ENCODE measurements at places on chromosomes 3 and 15. TPM values are rescaled to one million over a fixed set of nuclear protein-coding genes. Genes with fewer than 3 reads are reported as not detected.

DNA sequence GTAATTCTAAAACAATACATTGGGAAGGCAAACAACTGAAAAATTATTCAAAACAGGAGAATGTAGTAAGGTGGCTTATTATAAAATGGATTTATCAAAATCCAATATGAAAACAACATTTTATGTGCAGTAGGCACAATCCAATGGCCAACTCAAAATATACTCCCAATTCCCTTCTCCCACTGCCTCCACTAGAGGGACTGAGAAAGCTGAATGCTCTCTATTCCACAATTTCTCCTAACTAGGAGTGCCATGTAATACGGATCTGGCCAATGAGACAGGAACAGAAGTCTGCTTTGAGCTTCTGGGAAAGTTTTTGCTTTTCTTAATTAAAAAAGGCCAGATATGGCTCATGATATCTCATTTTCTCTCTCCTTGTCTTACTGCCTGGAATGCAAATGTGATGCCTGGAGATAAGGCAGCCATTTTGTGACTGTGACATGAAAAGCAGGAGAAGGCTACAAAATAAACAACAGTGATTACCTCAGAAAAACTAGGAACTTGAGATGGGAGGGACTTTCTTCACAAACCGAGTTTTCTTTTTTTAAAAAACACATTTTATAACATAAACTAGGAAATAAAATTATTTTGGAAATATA, 18.8 kb upstream of the VGLL4 start:
- peak; percentile 29 for DNase-seq

GRCh38 chr3:77149382-77149781, 109.5 kb downstream of the ROBO2 start:
- no peak for DNase-seq

- peak; percentile 82 for DNase-seq
Observed at GRCh38 chr3:152272771-152273242, 4.1 kb downstream of the MBNL1 start.

- DNase-seq = no peak
Observed at GRCh38 chr3:113825090-113825489, 13.5 kb upstream of the GRAMD1C start.

XIRP1 gene
- total RNA-seq = 0.08 TPM

GRCh38 chr3:52705438-52705687, 228 bp downstream of the GLT8D1 start:
- no peak for DNase-seq

PATL2 gene
- not detected for total RNA-seq

GRCh38 chr3:30779686-30780287, 114.7 kb downstream of the GADL1 start:
- peak; percentile 33 for DNase-seq

DNA sequence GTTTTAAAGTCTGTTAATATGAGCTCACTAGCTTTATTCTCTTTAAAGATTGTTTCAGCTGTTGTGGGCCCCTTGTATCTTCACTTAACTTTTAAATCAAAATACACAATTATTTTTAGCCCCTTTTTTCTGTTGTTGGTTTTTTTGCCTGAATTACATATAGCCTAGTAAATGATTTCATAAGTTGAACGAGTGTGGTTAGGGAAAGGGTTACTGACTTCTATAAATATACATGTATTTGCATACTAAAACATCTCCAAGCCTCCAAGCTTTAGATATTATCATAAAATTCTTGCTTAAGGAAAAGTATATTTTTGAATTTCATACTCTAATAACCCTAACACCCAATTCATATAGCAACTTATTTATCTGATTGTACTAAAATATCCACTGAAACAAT, 73.2 kb upstream of the ARL6 start:
- DNase-seq = no peak

INSYN1 gene
- 1.9 TPM for total RNA-seq

DNA sequence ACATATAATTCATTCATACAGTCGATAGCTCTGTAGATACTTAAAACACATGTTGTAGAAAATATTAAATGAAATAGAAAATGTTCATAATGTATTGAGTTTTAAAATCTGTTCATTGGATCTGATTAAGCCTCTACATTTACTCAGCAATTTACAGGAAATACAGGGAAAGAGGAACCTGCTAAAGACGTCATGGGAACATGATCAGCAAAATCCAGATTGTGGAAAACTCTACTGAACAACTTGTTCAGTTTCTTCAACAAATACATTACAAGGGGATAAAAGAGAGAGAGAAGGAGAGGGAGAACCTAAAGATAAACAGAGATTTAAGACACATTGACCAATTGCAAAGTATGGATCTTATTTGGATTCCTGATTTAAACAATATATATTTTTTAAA, 46.7 kb downstream of the KLHL6 start:
- DNase-seq = no peak

- DNase-seq = no peak
Observed at GRCh38 chr3:131597816-131598215, 95.0 kb upstream of the MRPL3 start.

CCK gene
- total RNA-seq = not detected

- no peak for DNase-seq
Observed at GRCh38 chr3:142935963-142936362, 27.5 kb downstream of the PAQR9 start.

DNA sequence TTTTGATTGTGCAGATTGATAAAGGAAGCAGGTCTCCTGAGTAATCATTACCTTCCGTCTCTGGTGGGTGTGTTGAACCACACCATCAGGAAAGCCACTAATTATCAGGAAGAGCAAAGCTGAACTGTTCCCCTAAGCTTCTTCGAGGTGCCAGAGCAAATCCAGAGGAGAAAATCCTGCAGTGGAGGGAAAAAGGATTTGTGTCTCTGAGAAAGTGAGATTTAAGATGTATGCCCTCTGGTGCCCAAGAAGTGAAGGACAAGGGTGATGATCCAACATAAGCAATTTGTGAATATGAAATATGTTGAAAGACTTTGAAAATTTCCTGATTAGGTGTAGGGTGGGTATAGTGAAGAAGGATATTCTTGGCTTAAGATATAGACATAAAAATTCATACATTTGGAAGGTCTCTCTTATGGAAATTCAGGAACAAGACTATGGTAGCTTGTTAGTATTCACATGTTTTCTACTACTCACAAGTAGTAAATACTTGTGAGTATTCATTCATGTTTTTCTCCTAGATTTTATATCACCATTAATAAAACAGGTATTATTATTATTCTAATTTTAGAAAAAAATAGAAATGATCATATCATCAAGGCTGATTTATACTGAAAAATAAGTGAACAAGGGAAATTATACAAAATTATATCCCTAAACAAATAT, 34.8 kb downstream of the COMMD2 start:
- DNase-seq = peak; percentile 72

FAH gene
- 75.4 TPM for total RNA-seq

GRCh38 chr15:63198371-63199250, 9.2 kb downstream of the RAB8B start:
- no peak for DNase-seq

GRCh38 chr3:160860346-160860745, 104.3 kb downstream of the PPM1L start:
- no peak for DNase-seq

- DNase-seq = peak; percentile 52
Observed at GRCh38 chr3:105166893-105167292, 199.8 kb upstream of the ALCAM start.

MANF gene
- 171 TPM for total RNA-seq

DNA sequence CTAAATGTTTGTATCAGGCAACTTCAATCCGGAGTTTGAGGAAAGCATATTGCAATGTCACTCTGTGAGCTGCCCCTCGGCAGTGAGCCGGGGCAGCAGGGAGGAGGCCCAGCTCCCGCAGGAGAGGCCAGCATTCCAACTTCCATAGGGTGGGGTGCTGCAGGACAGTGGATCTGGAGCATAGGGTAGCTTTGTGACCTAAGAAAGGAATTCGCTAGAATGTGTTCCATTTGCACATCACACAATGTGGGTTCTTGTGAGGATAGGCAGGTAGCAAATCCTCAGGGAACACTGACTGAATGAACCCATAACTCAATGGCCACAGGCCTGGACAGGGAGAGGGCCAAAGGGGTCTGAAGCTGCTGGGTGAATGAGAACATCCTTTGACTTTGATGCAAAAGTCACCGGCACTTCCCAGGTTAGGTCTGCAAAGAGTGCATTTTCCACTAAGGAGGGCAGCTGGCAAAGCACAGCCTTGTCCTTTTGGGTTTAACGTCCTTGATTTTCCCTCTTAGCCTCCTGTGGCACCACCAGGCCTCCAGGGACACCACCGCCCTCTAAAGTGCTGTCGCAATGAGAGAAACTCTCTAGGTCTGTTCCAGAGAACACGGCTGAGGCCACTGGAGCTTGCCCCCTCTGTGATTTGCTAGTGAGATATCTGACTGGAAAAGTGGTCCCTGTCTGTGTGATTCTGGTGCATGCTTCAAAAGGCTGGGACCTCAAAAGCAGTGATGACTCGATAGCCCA, 36.2 kb downstream of the GABRB3 start:
- no peak for DNase-seq

DNA sequence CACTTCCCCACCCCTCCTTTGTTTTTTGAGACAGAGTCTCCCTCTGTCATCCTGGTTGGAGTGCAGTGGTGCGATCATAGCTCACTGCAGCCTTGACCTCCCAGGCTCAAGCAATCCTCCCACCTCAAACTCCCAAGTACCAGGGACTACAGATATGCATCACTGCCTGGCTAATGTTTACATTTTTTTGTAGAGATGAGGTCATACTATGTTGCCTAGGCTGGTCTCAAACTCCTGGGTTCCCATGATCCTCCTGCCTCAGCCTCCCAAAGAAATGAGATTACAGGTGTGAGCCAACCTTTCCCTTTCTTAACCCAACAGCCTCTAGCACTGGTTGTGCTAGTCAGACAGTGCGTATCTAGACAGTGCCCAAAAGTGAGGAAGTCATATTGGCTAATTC, 6.4 kb upstream of the GATM start:
- no peak for DNase-seq

DNA sequence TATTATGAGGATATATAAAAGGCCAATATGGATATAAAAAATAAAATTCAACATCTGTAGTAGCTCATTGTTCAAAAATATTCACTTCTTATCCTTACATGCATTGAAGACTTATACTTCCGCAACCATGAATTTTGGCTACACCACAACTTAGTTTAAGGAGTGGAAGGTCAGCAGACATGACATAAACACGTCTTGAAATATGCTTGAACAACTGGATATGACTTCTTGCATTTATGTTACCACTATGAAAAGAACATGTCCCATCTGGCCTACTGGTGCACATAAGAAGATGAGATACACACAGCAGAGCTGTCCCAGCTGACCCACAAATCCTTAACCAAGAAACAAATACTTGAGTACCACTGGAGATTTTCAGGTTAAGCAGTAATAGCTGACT, 52.1 kb downstream of the MYO9A start:
- no peak for DNase-seq

DNA sequence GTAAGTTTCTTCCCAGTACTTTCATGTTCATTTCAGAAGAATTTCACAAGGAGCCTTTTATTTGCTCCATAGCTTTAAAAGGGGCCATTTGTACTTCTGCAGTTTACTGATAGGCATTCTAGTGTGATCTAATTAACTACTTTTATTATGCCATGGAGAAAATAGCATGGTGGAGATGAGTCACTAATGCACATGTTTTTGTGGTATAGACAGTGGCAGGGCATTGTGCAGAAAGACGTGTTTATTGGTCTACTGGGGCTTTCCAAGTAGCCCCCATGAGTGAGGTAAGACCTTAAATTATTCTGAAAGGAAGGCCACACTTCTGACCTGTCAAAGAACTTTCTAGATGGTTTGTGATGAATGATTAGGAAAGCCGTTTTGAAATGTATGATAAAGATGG, 810.0 kb upstream of the NR2F2 start:
- DNase-seq = no peak

GRCh38 chr3:45642731-45643152, 46.5 kb upstream of the SACM1L start:
- peak; percentile 35 for DNase-seq

- no peak for DNase-seq
Observed at GRCh38 chr3:122281891-122282290, 43.2 kb upstream of the CSTA start.

RBPMS2 gene
- not detected for total RNA-seq

DNA sequence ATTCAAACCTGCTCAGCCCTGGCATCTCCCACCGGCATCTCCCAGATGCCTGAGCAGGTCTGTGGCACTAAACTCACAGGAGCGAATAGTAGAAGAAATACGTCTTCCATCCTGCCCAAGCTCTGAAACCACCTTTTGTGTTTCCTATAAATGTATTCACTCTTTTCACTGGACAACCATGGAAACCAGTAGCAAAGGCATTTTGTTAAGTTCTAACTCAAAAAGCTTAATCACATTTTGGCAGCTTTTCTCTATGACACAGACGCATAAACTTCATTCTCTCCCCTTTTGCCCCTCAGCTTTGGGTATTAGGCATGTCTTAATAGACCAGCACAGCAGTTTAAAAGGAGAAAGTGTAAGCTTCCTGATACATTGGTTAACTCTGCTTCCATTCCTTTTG, 24.5 kb upstream of the ARNT2 start:
- no peak for DNase-seq

CHRFAM7A gene
- not detected for total RNA-seq

DNA sequence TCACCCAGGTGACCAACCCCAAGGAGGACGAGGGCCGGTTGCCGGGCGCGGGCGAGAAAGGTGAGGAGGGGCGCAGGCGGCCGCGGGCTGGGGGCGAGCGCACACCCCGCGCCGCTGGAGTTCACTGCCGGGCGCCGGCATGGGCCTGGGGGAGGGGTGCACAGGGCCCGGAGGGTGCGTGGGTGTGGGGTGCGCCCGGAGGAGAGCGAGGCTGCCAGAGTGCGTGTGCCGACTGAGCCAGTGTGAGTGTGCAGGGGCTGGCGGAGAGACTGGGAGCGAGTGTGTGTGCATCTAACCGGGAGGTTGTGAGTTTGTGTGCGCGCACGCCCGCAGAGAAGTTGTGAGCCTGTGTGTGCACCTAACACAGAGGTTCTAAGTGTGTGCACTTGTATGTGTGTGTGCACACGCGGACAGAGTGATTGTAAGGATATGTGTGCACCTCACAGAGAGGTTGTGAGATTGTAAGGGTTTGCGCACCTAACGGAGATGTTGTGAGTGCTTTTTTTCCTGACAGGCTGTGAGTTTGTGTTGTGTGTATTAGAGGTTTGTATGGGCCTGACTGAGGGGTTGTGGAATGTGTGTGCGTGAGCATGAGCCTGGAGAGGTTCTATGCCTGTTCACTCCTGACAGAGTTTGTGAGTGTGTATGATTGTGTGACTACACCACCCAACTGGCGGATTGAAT, 681 bp downstream of the CTDSPL start:
- peak; percentile 45 for DNase-seq

DNA sequence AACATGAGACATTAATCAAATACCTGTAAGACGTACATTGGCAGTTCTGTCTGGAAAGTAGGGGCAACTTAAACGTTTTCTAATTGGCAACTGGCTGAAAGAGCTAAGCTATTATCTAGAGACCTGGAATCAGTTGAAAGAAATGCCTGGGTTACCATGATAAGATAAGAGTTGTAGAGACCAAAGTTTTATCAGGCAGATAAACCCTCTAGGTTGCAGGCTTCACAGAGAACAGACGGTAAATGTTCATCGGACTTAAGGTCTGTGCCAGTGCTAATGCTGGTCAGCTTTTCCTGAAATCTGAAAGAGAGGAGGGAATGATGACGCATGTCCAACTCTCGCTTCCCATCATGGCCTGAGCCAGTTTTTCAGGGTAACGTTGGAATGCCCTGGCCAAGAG, 196.2 kb downstream of the ROBO2 start:
- no peak for DNase-seq

Measured in HFFc6 (cell line).